ENCODE measurements at places on chromosomes 6 and 20.

GRCh38 chr6:42898891-42899361, 16.9 kb upstream of the PTCRA start:
- DNase-seq, result no peak

DNA sequence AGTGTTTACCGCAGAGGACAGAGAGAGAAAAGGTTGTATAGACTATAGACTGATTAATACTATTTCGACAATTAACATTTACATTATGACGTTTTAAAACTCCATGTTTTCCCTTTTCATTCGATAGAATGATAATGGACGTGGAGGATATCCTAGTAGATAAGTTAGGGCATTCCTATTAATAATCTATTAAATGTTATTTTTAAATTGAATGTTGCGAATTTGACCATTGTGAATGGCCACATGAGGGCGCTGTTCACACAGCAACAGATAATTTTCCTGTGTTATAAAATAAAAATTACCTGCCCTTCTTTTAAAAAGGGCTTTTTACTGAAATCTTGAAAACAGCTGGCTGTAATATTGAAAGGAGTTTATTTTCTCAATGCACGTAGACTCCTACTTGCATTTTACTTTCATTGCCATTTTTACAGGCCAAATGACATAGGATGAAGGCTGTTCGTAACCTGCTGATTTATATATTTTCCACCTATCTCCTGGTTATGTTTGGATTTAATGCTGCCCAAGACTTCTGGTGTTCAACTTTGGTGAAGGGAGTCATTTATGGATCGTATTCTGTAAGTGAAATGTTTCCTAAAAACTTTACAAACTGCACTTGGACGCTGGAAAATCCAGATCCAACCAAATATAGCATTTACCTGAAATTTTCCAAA, 3.3 kb downstream of the ADGRB3 start:
- peak; percentile 24 for DNase-seq

GRCh38 chr20:22452442-22453011, 131.8 kb downstream of the FOXA2 start:
- no peak for DNase-seq

DNA sequence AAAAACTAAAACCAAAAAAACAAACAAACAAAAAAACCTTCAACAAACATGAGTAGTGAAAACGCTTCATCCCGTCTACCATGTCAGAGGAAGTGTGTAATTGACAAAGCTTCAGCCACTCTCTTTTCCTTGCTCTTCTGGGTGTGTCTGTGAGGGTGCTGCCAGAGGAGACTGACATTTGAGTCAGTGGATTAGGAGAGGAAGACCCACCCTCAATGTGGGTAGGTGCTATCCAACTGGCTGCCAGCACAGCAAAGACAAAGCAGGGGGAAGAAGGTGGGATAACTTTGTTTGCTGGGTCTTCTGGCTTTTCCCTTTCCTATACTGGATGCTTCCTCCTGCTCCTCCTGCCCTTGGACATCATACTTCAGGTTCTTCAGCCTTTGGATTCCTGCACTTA, 145.6 kb downstream of the TASP1 start:
- DNase-seq, result no peak

DNA sequence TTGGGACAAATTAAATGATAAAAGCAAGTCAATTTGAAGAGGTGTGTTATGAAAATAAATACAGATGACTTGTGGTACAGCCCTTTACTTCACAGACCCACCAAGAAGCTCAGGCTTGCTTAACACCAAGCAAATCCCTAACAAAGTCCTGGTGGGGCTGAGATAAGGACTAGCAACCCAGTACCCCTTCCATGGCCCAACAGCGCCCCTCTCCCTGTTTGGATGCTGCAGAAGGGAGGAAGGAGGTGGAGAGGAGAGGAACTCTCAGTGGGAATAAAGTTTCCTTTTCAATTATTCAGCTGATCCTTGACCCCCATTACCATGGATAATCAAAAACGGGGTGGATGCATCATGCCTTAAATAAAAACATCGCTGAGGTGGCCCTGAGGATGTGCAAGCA, 4.5 kb upstream of the ZNF831 start:
- DNase-seq, result no peak

All from HuH-7 (cell line).